GM06990 (cell line): ENCODE measurements at places on chromosomes 2 and 18.

DNA sequence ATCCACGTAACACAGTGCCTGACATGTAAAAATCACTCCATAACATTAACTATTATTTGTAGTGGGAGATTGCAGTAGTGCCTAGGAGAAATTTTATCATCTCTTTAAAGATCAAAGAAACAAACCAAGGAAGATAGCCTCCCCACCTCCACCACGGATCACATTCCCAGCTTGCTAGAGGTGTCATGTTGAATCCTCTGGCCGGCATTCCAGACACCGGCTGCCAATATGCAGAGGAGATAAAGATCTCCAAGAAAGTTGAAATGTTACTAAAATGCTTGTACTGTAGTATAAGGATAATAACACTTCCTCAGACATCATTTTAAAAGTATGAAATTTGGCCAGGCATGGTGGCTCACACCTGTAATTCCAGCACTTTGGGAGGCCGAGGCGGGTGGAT is 6.1 kb upstream of the ATG16L1 start:
- no peak for DNase-seq

- DNase-seq, result no peak
Measured at GRCh38 chr2:218130377-218130776, 4.5 kb downstream of the CXCR2 start.

GRCh38 chr2:96888072-96889011 is 18.5 kb upstream of the SEMA4C start:
- no peak for DNase-seq

DNA sequence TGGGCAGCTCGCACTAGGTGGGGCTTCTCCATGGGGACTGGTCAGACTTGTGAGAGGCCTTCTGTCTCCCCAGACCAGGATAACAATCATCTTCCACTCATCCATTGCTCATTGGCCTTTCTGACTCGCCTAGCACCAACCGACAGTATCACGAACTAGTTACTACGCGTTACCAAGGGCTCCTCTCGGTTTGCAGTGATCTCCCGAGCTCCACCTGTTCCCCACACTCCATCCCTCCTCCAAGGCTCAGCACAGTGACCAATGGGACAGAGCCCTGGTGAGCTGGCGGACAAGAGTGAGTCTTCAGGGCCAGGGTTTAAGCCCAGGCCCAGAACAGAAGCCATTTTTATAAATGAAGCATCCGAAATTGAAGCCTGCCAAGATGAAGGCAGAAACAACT is 42.8 kb upstream of the SMAD7 start:
- no peak for DNase-seq

DNA sequence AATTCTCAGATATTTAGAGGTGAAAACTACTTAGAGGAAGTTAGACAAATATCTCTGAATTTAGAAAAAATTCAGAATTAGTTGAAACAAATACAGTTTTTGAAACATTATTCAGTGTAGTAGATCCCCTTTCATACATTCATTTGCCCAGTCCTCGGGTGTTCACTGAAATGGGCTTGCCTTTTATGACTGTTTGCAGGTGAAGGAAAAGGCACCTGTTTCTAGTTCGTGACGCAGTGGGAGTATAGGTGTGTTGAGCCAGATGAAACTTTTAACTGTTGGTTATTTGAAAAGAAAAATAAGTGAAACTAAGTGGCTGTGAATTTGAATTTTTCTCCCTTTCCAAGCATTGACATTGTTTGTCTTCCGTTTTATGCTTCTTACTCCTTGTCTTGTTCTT is 28.9 kb downstream of the TMEFF2 start:
- no peak for DNase-seq

- DNase-seq, result no peak
Measured at GRCh38 chr2:85777441-85777861, 23.7 kb downstream of the ATOH8 start.

DNA sequence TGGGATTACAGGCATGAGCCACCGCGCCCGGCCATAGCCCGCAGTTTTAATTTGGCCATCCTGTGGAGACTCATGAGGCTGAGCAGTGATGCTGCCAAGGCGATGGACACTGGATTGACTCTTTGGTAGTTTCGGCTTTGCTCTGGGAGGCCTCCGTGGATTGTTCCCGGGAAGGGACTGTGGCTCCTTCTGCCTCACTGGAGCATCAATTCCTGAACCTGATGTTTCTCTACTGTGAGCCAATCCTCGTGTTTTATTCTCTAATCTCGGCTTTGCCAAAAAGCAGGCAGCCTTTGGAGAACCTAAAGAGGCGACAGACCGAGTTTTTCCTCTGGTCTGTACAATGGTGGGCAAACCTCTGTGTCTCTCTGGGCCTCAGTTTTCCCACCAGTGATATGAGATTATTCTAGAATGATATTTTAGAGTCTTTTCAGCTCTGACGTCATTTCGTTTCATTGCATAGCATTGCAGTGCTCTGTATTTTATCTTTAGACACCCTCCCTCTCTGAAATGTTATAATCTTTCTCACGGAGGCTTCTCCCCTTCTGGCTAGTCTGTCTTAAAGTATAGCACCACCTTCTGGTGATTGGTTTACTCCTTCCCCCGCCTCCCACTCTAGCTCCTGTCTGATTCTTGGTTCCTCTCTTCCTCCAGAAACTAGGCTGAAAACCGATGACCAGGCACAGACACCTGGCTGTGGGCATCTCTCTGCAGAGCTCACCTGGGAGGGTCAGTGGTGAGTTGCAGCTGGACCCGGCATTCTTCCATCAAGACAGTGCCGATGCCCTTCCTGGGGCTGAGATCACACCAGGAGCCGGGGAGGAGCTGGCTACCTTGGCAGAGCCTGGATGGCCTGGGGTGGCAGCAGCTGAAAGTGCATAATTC is 341.3 kb downstream of the MYCN start:
- DNase-seq, result no peak

DNA sequence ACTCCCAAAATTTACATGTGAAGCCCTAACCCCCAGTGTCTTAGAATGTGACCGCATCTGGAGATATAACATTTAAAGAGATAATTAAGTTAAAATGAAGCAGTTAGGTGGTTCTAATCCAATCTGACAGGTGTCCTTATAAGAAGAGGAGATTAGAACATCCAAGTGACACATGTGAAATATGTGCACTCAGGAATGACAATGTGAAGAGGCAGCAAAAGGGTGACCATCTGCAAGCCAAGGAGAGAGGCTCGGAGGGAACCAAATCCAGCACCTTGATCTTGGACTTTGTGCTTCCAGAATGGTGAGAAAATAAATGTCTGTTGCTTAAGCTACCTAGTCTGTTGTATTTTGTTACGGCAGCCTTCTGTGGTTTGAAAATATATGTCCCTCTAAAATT is 165.4 kb downstream of the FIGN start:
- DNase-seq, result no peak

- no peak for DNase-seq
Measured at GRCh38 chr2:229346816-229347540, 75.9 kb upstream of the PID1 start.

- no peak for DNase-seq
Measured at GRCh38 chr18:13198701-13199100, 19.9 kb upstream of the LDLRAD4 start.

GRCh38 chr2:43184339-43184895 is 42.0 kb downstream of the ZFP36L2 start:
- no peak for DNase-seq

- DNase-seq, result no peak
Measured at GRCh38 chr2:113822087-113822815, 65.8 kb upstream of the SLC35F5 start.

GRCh38 chr2:155412598-155412997 is 714.1 kb downstream of the KCNJ3 start:
- peak; percentile 42 for DNase-seq

DNA sequence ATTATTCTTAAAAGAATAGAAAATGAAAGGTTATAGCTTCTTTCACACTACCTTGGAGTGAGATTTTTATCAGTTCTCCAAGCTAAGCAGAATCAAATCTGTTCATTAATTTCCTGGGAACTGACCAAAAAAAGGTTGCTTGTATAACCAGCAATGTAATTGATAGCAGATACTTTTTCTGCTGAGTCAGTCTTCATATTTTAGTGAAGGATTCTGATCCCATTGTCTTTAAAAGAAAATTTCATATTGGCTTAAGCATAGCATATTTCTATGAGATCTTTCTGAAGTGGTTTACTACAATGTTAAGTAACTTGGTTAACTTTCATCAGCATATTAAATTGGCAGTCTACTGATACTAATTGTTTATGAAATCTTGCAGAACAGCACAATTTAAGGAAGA is 338.0 kb downstream of the TMX3 start:
- DNase-seq, result no peak

DNA sequence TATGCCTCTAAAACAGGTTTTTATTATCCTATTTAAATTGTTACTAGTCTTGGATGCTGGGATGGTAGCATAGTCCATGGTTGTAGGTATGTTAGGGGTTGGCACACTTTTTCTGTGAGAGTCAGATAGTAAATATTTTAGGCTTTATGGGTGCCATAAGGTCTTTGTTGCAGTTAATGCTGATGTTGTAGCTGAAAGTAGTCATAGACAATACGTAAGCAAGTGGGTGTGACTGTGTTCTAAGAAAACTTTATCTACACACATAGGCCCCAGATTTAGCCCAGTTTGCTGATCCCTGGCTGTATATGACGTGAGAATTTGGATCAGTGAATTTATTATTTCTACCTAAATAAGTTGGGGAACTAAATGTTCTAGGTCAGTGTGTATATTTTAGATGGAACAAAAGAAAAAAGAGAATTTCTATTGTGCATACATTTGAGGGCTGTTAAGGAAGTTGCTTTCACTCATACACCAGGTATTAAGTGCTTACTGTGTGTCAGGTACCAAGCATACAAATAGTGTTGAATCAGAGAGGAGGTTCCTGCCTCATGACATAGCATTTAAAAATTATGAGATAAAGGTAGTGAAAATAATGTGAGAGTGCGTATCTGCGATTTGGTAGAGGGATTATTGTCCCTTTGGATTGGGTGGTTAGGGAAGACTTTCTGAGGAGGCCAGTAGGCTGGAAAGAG is 39.4 kb downstream of the AGFG1 start:
- no peak for DNase-seq

- no peak for DNase-seq
Measured at GRCh38 chr2:205902041-205902899, 183.7 kb downstream of the INO80D start.

GRCh38 chr2:206336861-206337260 is 62.4 kb downstream of the ZDBF2 start:
- DNase-seq, result no peak

GRCh38 chr2:200443376-200443775 is 66.5 kb downstream of the KCTD18 start:
- no peak for DNase-seq
